Activated T-helper 1 cell treated with anti-CD3 and anti-CD28 coated beads, Interleukin-2, amount 50 U/mL, for 16 hours (primary cell): ENCODE measurements at places on chromosomes 3 and 15.

GRCh38 chr3:99965077-99965476, 147.4 kb downstream of the CMSS1 start:
- no peak for DNase-seq

DNA sequence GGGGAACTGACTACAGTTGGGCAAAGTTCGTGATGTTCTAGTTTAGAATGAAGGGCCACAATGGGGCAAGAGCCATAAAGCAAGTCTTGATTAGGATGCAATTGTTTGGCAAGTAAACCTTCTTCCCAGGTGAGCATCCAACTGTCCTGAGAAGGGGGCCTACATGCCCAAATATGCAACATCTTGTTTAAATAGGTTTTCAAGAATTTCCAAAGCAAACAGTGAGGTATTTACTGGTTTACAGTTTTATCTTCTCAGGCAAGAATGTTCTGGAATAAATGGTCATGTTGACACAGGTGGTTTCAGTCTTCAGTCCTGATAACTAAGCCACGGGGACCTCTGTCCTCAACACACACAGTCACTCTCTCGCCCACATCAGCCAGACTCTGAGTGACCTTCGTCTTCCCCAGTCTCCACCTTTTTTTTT, 90.3 kb upstream of the FAM174B start:
- no peak for DNase-seq

DNA sequence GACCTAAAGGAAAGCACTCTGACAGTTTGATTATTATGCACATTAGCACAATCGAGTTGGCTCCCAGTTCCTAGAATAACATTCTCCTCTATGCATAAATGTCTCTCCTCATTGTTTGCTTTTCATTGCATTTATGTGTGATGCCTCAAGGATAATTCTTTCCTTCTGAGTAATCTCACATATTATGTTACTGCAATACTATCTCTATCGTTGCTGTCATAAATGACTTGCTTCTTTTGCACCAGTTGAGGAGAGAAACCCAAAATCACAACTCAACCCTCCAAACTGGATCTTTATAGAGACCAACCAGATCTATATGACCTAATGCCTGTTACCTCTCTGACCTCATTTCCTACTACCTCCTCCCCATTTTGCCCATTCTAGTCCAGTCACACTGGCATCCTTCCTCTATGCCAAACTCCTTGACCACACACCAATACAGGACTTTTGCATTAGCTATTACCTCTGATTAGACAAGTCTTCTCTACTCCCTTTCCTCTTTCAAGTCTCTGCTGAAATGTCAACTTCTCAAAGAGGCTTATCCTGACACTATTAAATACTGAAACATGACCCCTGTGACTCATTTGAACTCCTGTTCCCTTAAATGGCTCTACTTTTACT, 1026.0 kb downstream of the TUSC7 start:
- DNase-seq, result no peak

DNA sequence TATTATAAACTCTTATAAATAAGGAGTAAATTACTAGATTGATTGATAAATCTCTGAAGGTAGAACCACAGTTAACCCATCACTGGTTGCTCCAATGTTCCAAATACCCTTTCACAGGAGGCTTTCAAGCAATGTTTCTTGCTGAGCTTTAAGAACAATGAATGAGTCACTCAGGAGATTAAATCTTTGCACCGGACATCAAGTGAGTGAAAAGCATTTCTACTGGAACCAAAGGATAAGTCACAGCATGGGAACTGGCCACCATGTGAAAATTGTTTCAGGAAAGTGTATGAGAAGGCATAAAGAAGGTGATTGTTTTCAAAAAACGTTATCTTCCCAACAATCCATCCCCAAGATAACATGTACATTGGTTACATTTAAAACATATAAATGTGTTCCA, 90.6 kb downstream of the CNTN3 start:
- no peak for DNase-seq

GRCh38 chr15:78768096-78768495, 43.2 kb downstream of the ADAMTS7 start:
- no peak for DNase-seq

GRCh38 chr15:71874245-71874644, 63.9 kb downstream of the NR2E3 start:
- no peak for DNase-seq

- no peak for DNase-seq
Observed at GRCh38 chr15:35956056-35956455, 410.1 kb upstream of the DPH6 start.

- no peak for DNase-seq
Observed at GRCh38 chr15:28269097-28269496, 52.9 kb downstream of the HERC2 start.

DNA sequence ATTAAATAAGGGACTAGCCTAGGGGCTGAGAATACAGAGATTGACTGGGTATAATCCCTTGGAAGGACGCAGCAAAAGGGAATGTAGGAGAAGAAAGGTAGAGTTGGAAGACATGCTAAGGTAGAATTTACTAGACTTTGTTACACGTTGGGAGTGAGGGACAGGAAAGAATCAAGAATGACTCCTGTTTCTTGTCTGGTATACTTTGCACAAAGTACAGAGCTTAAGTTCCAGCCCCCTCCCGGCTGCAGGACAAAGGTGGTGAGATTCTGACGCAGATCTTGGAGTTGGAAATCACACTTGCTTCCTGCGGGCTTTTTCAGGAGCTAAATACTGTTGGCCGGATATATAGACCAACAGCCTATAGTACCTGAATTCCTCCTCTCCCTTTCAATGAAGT, 895 bp downstream of the HYKK start:
- no peak for DNase-seq

GRCh38 chr15:98841419-98841970, 166.1 kb downstream of the PGPEP1L start:
- DNase-seq, result no peak

DNA sequence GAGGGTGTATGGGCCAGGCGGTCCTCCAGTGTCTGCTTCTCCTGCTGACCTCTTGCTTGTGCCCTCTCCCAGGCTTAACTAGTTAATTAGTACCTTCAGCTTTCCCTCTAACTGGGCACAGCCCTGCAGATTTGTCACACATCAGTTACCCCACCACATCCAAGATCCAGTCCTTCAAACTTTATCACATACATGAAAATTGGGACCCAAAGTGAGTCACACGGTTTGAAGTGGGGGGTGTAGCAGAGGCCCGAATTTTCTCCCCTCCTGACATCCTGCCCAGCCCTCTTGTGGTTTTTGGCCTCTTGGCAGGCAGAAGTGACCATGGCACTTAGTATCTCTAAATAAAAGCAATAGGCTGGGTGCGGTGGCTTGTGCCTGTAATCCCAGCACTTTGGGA, 3.9 kb downstream of the MAPKAPK3 start:
- no peak for DNase-seq

DNA sequence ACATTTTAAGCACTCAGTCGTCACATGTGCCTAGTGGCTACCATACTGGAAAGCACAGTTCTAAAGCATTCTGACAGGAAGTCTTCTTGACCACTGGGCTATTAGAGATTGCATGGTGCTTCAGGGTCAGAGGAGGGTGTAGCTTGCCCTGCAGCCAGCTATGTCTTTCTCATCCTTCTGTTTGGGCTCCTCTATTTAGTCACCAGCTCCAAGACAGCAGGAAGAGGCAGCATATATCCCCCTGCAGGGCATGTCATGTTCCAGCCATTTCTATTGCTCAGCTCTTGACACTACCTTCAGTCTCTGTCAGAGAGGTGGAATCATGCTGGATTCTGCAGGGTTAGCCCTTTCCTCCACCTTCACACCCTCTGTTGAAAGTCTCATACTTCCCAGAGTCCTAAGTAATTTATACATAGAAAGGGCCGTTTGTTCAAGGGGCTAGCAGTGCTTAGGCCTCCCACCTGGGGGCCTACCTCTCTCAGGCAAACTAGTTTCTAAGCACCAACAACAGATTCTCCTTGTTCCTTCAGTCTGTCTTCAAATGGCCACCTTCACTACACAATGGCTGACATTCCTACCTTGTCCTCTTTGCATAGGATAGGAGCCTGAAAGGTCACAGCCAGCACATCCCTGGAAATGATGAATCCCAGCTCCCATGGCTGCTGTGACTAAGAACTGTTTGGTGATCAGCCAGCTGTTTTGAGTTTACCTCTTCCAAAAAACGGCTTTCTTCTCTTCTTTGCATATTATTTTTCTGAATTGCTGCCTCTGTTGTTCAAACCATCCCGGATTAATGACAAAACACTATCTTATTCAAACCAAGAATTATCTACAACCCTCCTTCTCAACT, 115.7 kb upstream of the BFSP2 start:
- DNase-seq, result no peak

- no peak for DNase-seq
Observed at GRCh38 chr15:66863390-66864085, 161.5 kb downstream of the SMAD6 start.

- DNase-seq, result no peak
Observed at GRCh38 chr15:92326236-92326635, 67.4 kb upstream of the ST8SIA2 start.

DNA sequence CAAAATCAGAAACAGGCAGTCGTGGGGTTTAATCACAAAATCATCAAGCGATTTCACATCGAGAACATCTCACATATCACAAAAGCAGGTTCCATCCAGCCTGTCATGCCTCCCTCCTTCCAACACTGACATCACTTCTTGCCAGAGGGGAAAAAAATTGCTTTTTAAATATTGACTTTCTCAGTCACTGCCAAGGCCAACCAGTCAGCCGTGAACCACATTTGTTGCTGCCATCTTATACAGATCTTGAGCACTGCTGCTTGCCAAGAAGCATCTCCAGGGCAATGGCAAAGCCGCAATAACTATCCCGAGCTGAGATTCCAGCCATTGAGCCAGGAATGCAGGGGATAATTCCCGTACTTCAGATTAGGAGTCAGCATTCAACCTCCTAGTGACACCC, 174.6 kb downstream of the ANXA2 start:
- DNase-seq, result no peak

- DNase-seq, result no peak
Observed at GRCh38 chr3:105984837-105985236, 116.0 kb upstream of the CBLB start.

GRCh38 chr3:62942227-62942626, 67.0 kb upstream of the CADPS start:
- no peak for DNase-seq

GRCh38 chr15:57221134-57221533, 155.2 kb upstream of the CGNL1 start:
- no peak for DNase-seq

- DNase-seq, result no peak
Observed at GRCh38 chr3:25033407-25034029, 394.5 kb upstream of the RARB start.

- no peak for DNase-seq
Observed at GRCh38 chr3:185137821-185138220, 15.0 kb downstream of the C3orf70 start.

GRCh38 chr3:117310536-117310935, 601.0 kb downstream of the TUSC7 start:
- DNase-seq, result no peak

DNA sequence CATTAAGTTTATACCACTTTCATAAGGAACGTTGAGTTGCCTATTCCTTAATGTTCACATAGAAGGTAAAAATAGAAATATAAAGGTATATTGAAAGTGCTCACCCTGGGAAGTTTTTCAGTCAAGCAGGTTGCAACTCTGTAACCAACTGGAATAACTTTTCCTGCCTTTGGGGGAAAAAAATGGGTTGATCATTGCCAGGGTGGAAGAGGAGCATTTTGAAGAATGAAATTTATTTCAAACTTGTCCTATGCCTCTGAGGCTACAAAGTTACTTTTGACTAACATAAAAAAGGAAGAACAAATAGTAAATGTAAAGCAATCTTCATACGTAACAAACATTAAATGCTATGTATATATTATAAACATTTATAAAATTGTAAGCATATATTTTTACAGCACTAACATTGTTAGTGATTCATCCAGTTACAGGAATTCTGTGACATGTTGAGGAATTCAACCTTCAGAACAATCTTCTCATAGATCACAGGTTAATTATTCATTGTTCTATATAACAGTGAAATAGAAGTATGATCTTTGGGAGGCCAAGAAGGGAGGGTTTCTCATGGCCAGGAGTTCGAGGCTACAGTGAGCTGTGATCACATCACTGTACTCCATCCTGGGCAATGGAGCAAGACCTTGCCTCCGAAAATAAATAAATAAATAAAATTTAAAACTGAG, 13.5 kb downstream of the EFHB start:
- no peak for DNase-seq

GRCh38 chr3:52444860-52445793, at the start of gene SEMA3G:
TSS of gene SEMA3G (minus strand) at chr3:52445103. CDS start at chr3:52445027, 76 bp downstream.
- peak; percentile 50 for DNase-seq

DNA sequence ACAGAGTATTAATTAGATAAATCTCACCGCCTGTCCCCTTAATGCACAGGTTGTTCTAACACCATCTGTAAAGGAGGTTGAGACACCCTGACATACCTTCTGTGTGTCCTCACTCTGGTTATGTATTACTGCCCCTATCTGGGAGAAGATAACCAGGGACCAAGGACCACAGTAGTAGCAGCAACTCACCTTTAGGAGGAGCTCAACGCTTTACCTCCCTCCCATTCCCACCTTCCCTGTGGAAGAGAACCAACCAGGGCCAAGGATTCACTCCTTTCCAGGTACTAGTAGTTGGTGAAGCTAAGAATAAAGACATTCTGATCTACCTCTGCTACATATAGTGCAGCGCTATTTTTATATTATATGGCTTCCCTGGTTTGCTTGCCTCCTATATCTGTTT, 232.6 kb downstream of the MEX3B start:
- no peak for DNase-seq

DNA sequence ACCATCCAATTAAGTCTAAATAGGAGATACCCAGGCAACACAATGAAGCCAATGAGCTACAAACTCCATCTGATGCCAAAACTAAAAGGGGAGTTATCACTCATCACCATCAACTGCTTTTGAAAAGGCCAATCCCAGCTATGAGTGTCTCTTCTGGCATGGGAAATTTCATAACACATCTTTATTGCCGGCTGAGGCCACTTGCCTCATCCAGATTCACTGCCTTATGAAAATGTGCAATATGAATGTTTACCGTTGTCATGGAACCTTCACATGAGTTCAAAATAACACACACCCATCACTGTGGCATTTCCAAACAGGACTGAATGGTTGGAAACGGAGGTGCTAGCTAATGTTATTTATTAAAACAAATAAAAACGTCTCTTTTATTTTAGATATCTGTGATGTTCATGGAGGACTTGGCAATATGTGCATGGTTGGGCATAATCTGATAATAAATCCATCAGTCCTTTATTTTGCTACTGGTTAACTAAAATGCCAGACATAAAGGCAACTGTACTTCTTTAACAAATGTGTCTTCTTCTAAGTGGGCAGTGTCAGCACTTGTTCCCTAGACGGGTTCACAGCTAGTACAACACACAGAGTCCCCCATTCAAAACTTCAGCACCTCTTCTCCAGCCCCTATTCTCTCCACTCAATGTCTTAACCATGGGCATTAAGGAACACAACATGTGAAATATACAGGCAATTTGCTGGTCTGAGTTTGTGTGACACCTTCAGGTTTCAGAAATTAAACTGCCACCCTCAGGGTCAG, 143.9 kb downstream of the MAGI1 start:
- DNase-seq, result no peak

- DNase-seq, result no peak
Observed at GRCh38 chr3:190596349-190597285, 82.7 kb downstream of the IL1RAP start.

- DNase-seq, result no peak
Observed at GRCh38 chr3:190444006-190444405, 5.7 kb downstream of the TMEM207 start.
